CMK (cell line): ENCODE measurements at places on chromosomes 11 and 22.

- no peak for DNase-seq
Measured at GRCh38 chr11:45301537-45302246, 15.6 kb upstream of the SYT13 start.

- DNase-seq, result no peak
Measured at GRCh38 chr11:58615559-58615958, 6.9 kb upstream of the CNTF start.

DNA sequence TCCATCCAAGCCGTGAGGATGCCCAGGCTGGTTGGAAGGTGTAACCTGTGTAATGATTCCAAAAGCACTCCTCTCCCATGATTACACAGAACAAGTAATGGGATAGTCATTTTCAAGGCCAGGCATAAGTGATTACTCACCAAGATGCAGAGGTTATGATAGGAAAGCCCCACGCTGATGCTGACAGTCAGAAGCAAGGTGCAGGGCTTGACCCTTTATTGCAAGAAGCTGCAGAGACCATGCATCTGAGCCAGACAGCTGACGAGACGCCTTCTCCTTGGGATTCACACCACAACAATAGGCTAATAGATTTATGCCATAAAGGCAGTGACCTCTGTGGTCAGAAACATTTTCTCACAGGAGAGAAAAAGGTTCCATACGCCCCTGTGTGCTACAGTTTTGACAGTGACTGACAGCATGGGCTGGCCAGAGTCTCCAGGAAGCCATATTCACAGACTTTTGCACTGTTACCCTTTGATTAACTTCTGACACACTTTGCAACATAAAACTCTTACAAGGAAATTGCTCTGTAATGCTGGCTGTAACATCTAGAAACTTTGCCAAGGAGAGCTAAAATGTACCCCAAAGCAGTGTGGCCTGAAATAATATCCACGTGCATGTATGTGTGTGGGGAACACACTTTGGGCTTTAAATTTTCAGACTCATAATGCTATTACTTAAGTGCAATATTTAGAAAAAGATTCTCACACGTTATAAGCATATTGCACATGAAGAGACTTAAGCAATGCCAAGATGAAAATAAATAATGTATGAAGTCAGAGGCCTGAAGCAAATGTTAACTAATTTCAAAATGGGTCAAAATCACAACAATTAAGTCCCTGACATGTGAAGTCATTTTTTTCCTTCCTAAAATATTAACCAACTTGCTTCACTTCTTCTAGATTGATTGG lies 1079.0 kb upstream of the TENM4 start:
- DNase-seq, result no peak

- DNase-seq, result no peak
Measured at GRCh38 chr11:127805771-127806170, 781.6 kb downstream of the ETS1 start.

GRCh38 chr11:5665746-5666401 lies 19.0 kb downstream of the TRIM5 start:
- no peak for DNase-seq

DNA sequence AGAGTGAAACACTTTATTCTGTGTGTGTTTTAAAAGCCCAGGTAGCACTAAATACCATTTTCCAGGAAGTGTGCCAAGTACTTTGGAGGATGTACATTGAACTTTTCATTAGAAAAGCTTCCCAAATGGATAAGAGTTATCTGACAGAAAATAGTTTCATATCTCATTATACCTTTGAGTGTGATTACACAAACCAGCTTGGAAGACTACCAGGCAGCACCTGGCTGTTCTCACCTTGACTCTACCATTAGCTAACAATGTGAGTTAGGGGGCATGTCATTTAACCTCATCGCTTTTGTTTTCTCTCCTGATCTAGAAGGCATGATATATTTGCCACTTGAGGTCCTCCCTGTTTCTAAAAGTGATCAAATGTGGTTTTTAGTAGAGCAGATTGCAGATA lies 50.2 kb downstream of the GRM5 start:
- DNase-seq, result no peak

GRCh38 chr22:49951000-49951677 lies 9.4 kb upstream of the PIM3 start:
- DNase-seq, result no peak

- DNase-seq, result no peak
Measured at GRCh38 chr22:32534252-32535235, 59.9 kb downstream of the FBXO7 start.

GRCh38 chr22:26308467-26308866 lies 120.6 kb upstream of the ASPHD2 start:
- no peak for DNase-seq

DNA sequence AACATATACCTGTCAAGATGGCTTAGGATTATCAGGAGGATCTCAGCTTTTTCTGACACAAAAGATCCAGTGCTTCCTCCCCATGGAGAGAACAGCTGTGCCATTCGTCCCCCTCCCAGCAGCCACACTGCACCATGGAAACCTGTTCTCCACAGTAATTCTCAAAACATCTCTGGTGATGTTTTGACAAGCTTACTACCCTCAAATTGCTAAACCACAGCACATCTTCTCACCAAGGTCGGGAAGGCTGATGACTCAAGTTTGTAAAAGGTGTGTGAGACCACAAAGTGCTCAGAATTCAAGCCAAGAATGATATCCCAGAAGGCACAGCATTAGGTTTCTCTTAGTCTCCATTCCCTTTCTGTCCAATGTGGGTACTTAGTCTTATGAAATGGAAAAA lies 3.9 kb upstream of the RAB38 start:
- DNase-seq, result no peak

GRCh38 chr11:59141673-59142460 lies 789 bp upstream of the FAM111A start:
- no peak for DNase-seq

DNA sequence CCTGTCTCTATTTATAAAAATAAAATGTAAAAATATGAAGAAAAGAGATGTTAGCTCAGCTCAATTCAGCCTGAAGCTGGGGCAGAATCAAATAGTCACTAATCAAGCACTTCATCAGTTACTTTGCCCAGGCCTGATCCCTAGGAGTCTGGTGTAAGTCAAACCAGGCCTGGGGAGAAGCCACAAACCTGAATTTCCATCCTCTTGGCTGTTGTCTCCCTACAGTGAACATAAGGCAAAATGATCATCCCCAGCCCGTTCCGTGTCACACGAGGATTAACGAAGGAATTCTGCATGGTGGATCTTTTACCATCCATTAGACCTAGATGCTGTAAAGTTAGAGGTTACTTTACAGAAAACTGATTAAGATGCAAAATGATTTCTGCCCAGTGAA lies 6.5 kb upstream of the NAALADL1 start:
- DNase-seq, result no peak

GRCh38 chr11:1568441-1568911 lies 3.6 kb downstream of the DUSP8 start:
- DNase-seq, result no peak

GRCh38 chr22:23827351-23827995 lies 11.3 kb downstream of the DERL3 start:
- DNase-seq, result no peak

GRCh38 chr11:59267196-59267595 lies 54.5 kb upstream of the MPEG1 start:
- no peak for DNase-seq

DNA sequence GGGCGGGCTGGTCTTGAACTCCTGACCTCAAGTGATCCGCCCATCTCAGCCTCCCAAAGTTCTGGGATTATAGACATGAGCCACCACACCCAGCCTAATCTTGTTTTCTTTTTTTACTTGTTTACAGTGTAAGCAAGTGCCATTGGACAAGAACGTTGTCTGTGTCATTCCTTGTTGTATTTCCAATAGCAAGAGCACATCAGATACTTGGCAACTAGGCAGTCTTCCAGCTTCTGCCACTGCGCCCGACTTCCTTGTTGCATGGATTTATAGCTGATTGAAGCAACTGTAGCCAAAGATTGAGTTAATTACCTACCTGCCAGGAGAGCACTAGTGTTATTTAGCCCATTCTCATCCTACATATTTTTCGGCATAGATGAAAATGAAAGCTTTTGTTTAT lies 3.1 kb upstream of the SGSM3 start:
- no peak for DNase-seq

- DNase-seq, result no peak
Measured at GRCh38 chr11:118857385-118857784, 26.3 kb upstream of the CXCR5 start.

GRCh38 chr11:134562941-134563471 lies 151.0 kb upstream of the B3GAT1 start:
- DNase-seq, result no peak

- DNase-seq, result no peak
Measured at GRCh38 chr11:129951201-129951865, 51.3 kb downstream of the PRDM10 start.

DNA sequence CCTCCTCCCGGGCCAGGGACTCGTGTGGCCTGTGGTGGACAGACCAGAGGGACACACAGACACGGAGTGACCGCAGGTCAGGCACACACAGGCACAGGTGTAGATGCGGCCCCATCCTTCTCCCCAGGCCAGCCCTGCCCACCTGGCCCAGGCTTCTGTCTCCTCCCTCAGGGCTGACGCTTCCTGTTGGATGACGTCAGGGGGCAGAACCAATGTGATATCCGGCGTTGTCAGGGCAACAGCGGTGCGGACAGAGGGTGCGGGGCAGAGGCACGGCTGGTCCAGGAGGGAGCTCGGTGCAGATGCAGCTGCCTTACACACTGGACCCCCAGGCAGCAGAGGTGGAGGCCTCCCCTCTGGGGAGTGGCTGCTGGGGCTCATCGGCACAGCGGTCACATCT lies 2.9 kb upstream of the TUBGCP6 start:
- no peak for DNase-seq

GRCh38 chr11:102891736-102892135 lies 17.0 kb upstream of the MMP12 start:
- DNase-seq, result no peak

DNA sequence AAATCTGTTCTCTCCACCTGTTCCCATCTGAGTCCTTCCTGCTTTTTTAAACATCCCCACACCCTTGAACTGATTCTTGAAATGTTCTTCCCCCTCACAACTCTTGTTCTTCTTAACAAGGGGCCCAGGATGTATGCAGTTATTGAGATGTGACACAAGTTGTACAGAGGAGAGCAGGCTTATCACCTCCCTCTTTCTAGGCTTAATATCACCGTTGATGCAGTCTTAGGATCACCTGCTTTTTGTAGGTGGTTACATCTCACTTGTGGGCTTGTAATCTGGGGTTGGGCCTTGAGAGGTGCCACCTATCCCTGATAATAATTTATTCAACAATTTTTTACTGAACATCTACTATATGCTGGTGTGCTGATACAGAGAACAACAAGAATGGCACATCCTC lies 6.2 kb downstream of the CRYBB3 start:
- DNase-seq, result no peak
